HT1080 (cell line): ENCODE measurements at places on chromosomes 1 and 21. TPM values are rescaled to one million over a fixed set of nuclear protein-coding genes. Genes with fewer than 3 reads are reported as not detected.

The PDE9A gene
- total RNA-seq, result 0.02 TPM in 1 of 2 replicates, not detected in the other

The LAX1 gene
- total RNA-seq, result 0.20 TPM in 1 of 2 replicates, not detected in the other

The OR2T2 gene
- not detected in 2 replicates for total RNA-seq

The LCE2A gene
- 0.47 and 3.0 TPM in 2 replicates for total RNA-seq

The RSPH1 gene
- not detected in 2 replicates for total RNA-seq

The MCOLN2 gene
- total RNA-seq, result 13.1 and 14.9 TPM in 2 replicates

The CAMK1G gene
- not detected in 2 replicates for total RNA-seq

The GGPS1 gene
- 16.1 and 16.4 TPM in 2 replicates for total RNA-seq

The FAM131C gene
- 0.30 and 2.1 TPM in 2 replicates for total RNA-seq

The ZNF697 gene
- total RNA-seq, result 16.2 and 17.6 TPM in 2 replicates

The S100A3 gene
- total RNA-seq, result 9.6 and 14.4 TPM in 2 replicates

The DNALI1 gene
- not detected in 2 replicates for total RNA-seq

The ARHGEF10L gene
- total RNA-seq, result 6.4 and 6.7 TPM in 2 replicates

The STUM gene
- not detected in 2 replicates for total RNA-seq
